ENCODE measurements at places on chromosomes 4 and X.

DNA sequence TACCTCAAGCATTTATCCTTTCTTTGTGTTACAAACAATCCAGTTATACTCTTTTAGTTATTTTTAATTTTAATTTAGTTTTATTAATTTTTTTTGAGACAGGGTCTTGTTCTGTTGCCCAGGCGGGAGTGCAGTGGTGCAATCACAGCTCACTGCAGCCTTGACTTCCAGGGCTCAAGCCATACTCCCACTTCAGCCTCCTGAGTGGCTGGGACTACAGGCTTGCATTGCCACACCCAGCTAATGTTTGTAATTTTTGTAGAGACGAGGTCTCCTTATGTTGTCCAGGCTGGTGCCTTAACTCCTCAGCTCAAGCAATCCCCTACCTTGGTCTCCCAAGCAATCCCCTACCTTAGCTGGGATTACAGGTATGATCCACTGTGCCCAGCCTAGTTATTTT is 45.9 kb downstream of the CDKL5 start:
- no peak overlapping the region for H3K4me3 ChIP-seq
- DNase-seq, result no peak
- no peaks in the 10 kb centered on the region for H3K27me3 ChIP-seq

DNA sequence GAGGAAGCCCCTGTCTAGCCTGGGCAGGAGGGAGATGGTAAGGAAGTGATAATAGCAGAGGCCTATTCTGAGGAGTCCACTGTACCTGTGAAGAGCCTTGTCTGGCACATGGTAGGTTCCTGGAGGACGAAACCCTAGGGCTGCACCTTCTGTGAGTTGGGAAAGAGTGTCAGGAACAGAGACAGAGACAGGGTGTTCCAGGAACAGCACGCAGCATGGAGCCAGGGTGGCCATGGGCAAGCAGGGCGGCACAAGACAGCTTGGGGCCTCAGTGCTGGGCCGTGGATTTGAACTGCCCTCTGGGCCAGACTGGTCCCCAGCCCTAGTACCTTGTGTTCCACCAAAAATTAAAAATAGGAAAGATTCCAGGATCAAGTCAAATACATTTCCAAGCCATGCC is 272.5 kb downstream of the EVC2 start:
- H3K27me3 ChIP-seq, result no peaks in the 10 kb centered on the region
- H3K36me3 ChIP-seq, result no peaks in the 10 kb centered on the region
- H3K4me3 ChIP-seq, result no peak overlapping the region

GRCh38 chr4:168960716-168961115 is 49.3 kb downstream of the CBR4 start:
- H3K27ac ChIP-seq, result no peak overlapping the region
- H3K4me1 ChIP-seq, result no peaks in the 10 kb centered on the region
- H3K36me3 ChIP-seq, result no peaks in the 10 kb centered on the region
- no peaks in the 10 kb centered on the region for H3K27me3 ChIP-seq
- no peak overlapping the region for H3K4me3 ChIP-seq
- no peak for DNase-seq

DNA sequence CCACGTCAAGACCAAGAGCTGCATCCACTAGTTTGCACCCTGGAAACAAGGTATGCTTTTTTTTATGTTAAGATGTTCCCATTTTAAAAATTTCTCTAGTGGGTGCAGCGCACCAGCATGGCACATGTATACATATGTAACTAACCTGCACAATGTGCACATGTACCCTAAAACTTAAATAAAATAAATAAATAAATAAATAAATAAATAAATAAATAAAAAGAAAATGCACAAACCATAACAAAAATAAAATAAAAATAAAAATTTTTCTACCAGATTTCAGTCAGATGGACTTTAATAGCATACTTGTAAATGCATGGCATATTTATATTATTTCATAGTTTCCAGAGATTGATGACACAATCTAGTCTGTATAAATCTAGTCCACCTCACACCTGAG is 1.9 kb upstream of the PRR27 start:
- DNase-seq, result no peak
- H3K36me3 ChIP-seq, result no peaks in the 10 kb centered on the region
- H3K27ac ChIP-seq, result no peak overlapping the region

DNA sequence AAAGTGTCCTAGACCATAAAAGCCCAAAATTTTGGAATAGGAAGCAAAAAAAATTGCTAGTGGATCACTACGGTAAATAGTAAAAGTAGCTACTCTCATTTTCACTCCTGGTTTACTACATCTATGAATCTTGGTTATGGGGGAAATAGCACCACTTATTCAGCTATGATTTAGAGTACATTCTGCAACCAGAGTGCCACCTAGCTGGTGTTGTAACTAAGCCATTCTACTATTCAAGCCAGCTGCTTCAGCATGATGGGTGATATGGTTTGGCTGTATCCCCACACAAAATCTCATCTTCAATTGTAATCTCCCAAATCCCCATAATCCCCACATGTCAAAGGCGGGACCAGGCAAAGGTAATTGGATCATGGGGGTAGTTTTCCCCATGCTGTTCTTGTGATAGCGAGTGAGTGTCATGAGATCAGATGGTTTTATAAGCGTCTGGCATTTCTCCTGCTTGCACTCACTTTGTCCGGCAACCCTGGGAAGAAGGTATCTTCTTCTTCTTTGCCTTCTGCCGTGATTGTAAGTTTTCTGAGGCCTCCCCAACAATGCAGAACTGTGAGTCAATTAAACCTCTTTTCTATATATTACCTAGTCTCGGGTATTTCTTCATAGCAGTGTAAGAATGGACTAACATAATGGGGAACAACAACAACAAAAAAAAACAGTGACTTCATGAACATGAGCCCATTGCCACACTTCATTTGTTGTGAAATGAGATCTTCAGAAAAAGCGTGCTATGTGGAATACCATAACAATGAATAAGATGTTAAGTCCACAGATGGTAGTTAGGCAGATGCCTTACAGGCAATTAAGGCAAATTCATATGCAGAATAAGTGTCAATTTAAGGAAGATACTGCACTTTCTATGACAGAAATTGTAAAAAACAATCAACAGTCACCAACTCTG is 280.1 kb downstream of the PABPC4L start:
- H3K27ac ChIP-seq, result no peak overlapping the region
- H3K4me1 ChIP-seq, result no peaks in the 10 kb centered on the region
- H3K4me3 ChIP-seq, result no peak overlapping the region

DNA sequence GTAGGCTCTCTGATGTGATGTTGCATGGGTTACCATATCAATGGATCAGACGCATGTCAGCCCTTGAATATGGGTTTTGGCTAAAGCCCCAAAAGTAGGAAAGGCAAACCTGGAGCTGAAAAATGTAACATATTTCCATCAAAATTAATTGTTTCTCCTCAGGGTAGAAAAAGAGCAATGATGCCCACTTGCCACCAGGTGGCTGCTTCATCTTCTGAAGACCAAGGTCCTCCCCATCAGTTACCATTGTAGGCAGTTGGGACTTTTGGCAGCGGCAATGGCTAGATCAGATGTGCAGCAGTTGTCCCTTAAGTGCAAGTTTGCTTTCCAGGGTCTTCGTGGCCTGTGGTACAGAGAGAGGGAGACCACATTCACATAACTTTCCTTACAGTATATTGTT is 118.2 kb downstream of the NAF1 start:
- no peaks in the 10 kb centered on the region for H3K27me3 ChIP-seq
- no peaks in the 10 kb centered on the region for H3K4me1 ChIP-seq
- no peak overlapping the region for H3K4me3 ChIP-seq
- no peak for DNase-seq

- DNase-seq, result no peak
- no peaks in the 10 kb centered on the region for H3K36me3 ChIP-seq
- H3K4me3 ChIP-seq, result no peak overlapping the region
Observed at GRCh38 chr4:123553279-123553678, 156.7 kb downstream of the SPRY1 start.

DNA sequence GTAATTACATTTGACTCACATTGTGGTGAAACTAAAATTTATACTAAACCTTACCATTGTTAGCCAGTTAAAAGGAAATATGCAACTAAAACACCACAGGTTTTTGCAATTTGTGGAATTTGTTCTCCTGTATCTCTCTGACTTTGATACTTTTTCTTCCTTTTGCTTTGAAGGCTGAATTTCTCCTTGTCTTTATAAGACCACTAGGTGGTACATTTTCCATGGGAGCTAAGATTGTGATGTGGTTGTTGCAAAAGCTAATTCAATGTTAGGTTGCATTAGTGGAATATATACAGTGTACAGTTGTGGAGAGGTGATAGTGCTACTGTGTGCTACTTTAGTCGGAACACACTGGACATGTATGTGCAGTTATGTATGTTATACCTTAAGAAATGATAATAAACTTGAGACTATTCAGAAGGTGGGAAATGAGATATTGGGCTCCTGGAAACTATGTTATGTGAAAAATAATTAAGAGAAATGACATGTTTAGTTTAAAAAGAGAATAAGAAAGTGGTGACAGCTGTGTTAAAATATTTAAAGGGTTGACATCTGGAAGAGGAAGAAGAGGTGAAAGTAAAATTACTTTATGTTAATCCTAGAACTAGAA is 70.3 kb downstream of the ARL9 start:
- no peak for DNase-seq
- H3K4me3 ChIP-seq, result no peak overlapping the region
- H3K36me3 ChIP-seq, result no peaks in the 10 kb centered on the region
- no peaks in the 10 kb centered on the region for H3K4me1 ChIP-seq

- no peaks in the 10 kb centered on the region for H3K27me3 ChIP-seq
- H3K4me1 ChIP-seq, result no peaks in the 10 kb centered on the region
- H3K36me3 ChIP-seq, result no peaks in the 10 kb centered on the region
- DNase-seq, result no peak
- no peak overlapping the region for H3K4me3 ChIP-seq
Observed at GRCh38 chr4:159871141-159871540, 768.3 kb downstream of the RAPGEF2 start.
